Epithelial cell of esophagus (primary cell): ENCODE measurements at places on chromosomes 2 and 18.

DNA sequence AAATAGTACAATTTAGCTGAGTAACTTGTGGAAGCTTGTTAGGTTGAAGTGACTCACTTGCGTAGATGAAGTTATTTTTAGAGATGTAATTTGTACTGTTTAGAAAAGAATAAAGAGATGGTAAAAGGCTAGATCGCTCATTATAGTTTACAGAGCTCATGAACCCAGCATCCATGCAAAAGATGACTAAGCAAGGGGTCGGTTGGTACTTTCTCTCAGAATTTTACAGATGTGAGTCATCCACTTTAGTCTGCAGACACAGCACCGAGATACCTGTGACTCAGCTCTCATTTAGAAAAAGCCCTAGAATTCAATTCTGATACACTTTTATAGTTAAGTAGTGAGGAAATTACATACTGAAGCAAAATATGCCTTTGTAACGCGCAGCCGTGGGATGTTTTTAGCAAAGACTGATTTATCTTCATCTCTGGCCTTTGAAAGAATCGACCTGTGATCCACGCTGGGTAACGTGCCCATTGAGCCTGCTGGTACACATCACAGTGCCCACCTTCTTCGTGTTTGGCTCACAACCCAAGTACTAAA, 116.5 kb upstream of the FOSL2 start:
- peak; percentile 96 for DNase-seq

GRCh38 chr2:214264171-214264570, 146.7 kb upstream of the VWC2L start:
- peak; percentile 29 for DNase-seq

DNA sequence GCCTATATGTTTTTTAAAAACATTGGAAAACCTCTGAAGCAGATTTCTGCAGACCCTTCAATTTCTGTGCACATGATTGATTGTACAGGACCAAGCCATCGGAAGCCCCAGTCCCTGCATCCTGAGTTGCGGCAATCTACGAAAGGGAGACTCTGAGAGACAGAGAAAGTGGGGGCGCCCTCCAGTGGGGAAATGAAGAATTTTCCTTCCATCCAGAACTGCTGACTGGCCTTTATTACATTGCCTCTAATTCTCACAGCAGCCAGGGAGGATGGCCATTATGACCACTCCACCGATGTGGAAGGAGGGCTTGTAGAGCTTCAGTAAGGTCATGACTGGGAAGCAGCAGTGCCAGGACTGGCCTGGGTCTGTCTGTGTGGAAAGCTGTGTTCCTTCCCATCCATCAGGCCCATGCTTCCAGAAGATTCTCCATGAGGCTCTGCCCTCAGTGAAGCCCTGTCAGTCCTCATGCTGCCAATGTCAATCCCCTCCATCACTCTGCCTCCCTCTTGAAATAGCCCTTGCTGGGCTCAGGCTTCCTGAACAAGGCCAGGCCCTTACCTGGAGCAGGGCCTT, 20.0 kb upstream of the RESP18 start:
- DNase-seq, result peak; percentile 69

GRCh38 chr2:17328161-17328560, 190.1 kb downstream of the RAD51AP2 start:
- DNase-seq, result no peak

DNA sequence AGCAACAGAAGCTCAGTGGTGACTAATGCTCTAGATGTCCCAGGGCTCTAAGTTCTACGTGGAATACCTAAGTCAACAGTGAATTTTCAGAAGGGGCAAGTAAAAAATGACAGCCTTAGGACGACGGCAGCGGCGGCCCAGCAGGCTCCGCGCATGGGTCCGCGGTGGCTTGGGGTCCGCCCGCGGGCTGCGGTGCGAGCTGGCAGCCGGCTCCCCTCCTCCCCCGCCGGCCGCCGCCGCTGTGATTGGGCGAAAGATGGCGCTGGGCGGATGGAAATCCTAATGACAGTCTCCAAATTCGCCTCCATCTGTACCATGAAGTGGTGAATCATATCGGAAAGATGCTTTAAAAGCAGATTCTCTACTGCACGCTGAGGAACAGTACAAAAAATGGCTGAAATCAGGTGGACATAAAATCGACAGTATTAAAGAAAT, 74.7 kb downstream of the HNRNPLL start:
- peak; percentile 42 for DNase-seq

- no peak for DNase-seq
Measured at GRCh38 chr2:220144411-220144810, 517.0 kb downstream of the SLC4A3 start.

DNA sequence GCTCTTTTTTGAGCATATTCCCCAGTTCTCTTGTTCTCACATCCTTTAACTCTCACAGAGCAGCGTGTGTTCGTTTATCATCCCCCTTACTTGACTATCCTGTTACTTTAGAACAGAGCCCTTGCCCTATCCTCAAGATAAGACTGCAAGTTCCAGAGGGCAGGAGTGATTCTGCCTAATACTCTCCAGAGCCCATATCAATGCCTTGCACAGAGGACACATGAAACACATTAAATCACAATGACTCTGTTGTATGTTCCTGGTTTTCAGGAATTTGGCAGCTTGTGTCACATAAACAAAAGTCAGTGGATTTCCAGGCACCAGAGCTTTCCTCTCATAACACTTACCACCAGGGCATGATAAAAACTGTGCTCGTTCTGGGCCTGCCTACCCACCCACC, 156.7 kb downstream of the RNF144A start:
- no peak for DNase-seq

DNA sequence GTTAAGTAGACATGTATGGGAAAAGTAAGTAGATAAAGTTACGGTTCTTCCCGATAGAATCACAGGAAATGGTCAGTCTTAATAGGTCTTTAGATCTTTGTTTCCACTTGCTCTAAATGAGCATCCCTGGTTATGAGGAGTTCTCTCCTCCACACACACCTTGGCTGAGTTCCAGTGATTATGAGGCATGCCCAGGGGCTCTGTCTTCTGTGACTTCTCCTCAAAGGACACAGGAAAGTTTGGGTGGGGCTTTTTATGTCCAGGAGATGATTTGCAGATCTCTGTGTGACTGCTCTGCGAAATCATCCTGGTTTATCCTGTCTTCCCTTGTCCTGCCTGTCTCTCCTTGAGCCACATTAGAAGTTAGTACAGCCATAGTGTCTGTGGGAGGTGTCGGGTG, 83.9 kb upstream of the EML6 start:
- peak; percentile 40 for DNase-seq

GRCh38 chr18:75010278-75010677, 198.7 kb downstream of the PTGR3 start:
- DNase-seq, result no peak

- peak; percentile 54 for DNase-seq
Measured at GRCh38 chr2:20378891-20379519, 28.4 kb upstream of the PUM2 start.

DNA sequence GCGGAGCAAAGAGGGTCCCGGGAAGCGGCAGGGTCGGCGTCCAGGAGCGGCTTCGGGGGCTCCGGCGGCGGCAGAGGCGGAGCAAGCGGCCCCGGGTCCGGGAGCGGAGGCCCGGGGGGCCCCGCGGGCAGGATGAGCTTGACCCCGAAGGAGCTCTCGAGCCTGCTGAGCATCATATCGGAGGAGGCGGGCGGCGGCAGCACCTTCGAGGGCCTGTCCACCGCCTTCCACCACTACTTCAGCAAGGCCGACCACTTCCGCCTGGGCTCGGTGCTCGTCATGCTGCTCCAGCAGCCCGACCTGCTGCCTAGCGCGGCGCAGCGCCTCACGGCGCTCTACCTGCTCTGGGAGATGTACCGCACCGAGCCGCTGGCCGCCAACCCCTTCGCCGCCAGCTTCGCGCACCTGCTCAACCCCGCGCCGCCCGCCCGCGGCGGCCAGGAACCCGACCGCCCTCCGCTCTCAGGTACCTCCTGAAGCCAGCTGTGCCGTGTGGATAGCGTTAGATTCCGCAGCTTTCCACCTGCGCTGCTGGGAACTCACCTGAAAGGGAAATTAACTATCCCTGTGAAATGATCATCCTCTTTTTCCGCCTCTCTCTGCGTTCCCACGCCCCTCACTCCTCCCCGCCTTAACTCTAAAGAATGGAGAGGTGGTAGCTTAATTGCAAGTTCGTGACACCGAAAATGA, 472 bp downstream of the CNOT11 start:
- peak; percentile 78 for DNase-seq

GRCh38 chr2:54671875-54672589, 51.4 kb upstream of the EML6 start:
- DNase-seq, result no peak

GRCh38 chr2:229780856-229781773, 66.8 kb upstream of the DNER start:
- peak; percentile 56 for DNase-seq

DNA sequence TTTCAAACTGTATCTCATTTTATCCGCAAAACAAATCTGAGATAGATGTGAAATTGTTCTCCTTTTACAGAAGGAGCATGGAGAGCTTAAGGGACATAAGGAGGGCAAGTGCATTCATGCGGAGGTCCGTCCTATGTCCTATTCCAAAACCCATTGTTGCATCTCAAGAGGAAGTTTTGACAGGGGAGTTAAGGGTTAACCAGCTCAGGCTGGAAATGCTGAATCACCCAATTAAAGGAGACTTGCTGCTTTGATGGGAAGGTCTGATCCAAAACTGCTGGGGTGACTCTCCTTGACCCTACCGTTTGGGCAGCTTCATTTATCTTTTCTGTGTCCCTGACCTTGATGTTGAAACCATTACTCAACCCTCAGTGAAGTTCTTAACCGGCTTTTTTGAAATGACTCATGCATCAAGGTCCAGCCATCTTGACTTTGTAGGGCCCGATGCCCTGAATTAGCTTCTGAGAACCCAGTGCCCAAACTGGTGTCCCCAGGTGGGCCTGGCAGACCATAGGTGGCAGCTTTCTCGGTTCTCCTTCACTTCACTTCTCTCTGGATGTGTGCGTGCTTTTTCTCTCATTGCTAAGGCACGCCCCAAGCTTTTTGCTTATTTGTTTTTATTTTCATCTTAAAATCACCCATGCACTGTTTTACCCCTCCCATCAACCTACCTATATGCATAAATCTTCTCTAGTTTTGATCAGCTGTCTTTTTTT, 15.9 kb upstream of the TXNDC2 start:
- peak; percentile 73 for DNase-seq

- DNase-seq, result no peak
Measured at GRCh38 chr2:237464757-237465391, 22.2 kb upstream of the MLPH start.

GRCh38 chr2:105400138-105400540, 1.3 kb upstream of the FHL2 start:
- no peak for DNase-seq

DNA sequence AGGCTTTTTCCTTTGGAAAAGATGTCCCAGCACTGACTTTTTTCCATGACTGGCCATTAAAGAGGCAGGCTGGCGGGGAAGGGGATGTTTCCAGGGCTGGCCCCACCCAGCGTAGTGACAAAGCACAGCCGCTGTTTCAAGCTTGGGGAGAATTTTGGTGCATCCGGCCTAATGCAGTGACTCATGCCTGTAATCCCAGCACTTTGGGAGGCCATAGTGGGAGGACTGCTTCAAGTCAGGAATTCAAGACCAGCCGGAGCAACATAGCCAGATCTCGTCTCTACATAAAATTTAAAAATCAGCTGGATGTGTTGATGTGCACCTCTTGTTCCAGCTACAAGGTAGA, 78.0 kb upstream of the SH3BP4 start:
- no peak for DNase-seq
